SHP77 (cell line): ENCODE measurements at places on chromosomes 6 and 20.
A peak's percentile ranks its signal among the peaks of the same experiment; 100 is the strongest.

DNA sequence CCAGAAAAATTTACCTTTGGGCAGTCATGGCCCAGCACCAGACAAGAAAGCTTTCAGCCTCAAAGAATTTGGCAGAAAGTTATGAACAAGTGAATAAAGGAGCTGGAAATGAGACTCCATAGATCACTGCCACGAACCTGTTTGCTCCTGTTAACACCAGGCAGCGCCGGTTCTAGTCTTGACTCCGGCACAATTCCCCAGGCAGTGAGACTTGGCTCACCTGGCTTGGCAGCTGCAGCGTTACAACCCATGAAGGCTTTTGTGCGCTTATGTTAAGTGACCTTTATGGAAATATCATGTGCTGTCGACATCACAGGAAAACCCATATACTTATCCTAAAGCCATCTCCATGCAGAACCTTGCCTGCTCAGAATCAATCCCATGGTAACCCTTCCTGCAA, 22.2 kb upstream of the FOXC1 start:
- no peak for DNase-seq

DNA sequence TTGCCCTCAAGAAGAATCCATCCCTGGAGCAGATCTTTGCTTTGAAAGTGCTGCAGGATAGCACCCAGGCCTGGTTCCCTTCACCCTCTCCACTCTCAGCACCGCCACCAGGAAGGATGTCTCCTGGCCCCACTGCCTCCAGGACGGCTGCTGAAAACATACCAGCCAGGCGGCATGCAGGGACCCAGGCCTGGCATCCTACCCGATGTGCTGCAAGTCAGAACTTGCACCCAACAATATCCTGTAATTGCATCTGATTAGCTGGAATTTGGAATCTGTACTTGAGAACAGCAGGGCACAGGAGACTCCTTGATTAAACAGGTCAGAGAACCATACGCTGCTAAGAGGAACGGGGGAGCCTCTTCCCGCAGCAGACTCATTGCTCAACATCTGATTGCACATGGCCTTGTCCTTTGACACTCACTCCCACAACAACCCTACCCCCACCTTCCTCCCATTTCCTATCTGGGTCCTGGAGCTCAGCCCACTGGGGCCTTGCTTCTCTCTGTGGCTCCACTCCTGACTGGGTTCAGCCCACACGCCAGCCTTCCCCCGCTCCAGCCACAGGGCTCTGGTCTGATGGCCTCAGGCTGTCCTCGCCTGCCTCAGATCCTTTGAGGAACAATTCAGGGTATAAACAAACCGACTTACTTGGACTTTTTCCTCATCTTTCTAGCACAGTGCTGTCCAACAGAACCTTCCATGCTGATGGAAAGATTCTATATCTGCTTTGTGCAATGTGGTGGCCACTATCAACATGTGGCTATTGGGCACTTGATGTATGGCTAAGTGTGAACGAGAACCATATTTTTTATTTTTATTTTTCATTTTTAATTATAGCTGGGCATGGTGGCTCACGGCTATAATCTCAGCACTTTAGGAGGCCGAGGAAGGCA, 78.0 kb downstream of the FGD2 start:
- no peak for DNase-seq

GRCh38 chr6:107418118-107418517, 41.2 kb downstream of the PDSS2 start:
- peak; percentile 4 for DNase-seq

- no peak for DNase-seq
Observed at GRCh38 chr6:298233-299103, 6.2 kb downstream of the DUSP22 start.

GRCh38 chr20:12750221-12750620, 258.6 kb upstream of the SPTLC3 start:
- no peak for DNase-seq

DNA sequence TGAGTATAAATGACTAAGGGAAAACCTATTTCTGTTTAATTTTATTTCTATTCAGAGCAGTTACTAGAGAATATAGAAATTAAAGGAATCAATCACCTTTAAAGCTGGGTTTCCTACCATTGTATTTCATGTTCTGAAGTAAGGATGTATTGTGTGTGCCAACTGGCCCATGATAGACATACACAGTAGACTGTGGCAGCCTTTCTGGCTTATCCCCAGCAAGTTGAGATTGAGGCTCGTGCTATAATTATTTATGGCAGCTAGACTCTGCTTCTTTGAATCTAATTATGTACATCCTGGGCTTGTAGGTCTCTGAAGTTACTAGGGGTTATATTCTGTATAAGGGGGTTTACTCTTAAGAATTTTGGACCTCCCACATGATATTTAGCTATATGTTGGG, 44.4 kb downstream of the ZNF292 start:
- DNase-seq: no peak

DNA sequence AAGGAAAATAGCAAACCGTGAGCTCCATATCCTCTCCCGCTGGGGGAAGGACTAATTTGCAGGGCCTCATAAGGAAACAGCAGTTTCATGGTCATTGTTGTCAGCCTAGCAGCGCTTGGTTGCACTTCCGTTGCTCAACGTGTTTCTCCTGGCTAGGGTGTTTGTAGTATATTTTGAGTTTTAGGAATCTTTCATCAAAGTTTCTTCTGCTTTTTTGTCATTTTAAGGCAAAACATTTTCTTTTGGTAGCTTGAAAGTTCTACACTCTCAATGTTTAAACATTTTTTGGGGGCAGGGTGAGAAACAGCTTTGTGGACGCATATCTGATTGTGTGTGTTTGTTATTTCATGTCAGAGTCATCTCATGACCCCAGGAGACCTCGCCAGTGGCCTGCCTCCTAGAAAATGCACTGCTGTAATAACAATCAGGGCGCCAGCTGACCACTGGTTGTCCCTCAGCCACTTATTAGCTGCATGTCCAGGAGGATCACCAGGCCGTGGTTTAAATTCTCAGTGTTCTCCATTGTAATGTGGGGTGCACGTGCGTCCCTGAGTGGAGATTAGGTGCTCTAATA, 20.6 kb downstream of the JARID2 start:
- DNase-seq: no peak

DNA sequence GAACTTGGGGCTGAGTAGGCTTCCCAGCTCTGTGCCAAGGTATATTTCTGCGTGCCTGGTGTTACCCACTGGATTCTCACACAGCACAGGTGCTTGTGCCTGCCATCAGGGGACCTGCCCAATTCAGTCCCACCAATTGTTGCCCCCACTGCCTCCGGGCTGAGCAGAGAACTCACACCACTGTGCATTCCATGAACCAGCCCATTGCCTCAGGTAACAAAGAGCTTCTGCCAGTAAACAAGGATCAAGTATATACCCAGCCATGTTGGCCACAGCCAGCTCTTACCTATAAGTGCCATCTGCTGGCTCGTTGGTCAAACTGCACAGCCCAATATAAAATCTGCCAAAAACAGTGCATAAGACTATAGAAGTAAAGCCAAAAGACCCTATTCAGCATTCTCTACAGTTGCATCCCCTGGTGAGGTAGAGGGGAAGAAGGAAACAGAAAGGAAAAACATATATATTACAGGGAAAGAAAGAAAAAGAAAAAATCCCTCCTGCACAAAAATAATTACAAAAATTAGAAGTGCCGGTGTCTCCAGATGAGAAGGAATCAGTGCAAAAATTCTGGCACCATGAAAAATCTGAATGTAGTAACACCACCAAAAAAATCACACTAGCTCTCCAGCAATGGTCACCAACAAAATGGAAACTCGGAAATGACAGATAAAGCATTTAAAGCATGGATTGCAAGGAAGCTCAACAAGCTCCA, 241.4 kb downstream of the IBTK start:
- peak; percentile 46 for DNase-seq

- DNase-seq: no peak
Observed at GRCh38 chr6:132067286-132067685, 116.1 kb upstream of the CCN2 start.
